ENCODE measurements at places on chromosomes 5 and 9.

DNA sequence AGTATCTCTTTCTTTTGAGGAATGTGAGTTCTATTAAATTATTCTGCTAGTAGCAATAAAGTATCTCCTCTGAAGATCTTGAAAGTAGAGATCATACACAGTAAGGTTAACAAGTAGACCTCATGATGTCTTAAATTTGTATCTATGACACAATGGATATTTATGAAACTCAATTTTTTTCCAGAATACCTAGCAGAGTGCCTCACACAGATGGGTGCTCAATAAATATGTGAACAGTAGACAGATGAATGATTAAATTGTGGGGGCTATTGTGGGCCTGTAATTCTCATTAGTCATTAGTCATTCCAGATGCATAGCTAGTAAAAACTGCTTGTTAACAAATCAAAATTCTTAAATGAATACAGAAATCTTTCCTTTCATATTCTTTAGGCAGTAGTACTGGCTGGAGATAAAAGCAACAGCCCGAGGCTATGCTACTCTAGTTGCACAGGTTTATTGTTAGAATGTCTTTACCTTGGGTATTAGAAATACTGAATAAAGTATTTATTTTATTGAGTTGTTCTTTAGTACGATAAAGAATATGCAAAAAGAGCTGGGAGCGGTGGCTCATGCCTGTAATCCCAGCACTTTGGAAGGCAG lies 22.0 kb downstream of the CHD1 start:
- no peak for DNase-seq

DNA sequence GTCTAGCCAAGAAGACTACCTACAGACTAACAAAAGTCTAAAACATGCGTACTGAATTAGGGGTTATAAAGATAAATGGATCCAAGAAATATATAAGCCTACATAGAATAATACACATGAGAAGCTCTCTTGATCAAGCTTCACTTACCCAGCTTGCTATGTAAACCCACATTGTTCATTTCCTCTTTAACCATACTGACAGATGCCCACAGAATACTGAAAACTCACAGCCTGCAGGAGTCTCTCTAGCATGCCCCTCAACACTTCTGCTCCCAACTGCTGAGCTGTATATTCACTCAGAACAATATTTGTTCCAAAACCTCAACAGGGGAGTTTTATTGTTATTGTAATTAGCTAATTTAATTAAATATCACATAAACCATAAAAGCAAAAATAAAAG lies 52.4 kb downstream of the RFX3 start:
- no peak for DNase-seq

- peak; percentile 45 for DNase-seq
Observed at GRCh38 chr9:122005597-122005996, 87.5 kb downstream of the TTLL11 start.

GRCh38 chr5:122150215-122150614 lies 20.9 kb downstream of the ZNF474 start:
- DNase-seq, result peak; percentile 65

GRCh38 chr9:129148463-129149204 lies 29.4 kb downstream of the IER5L start:
- no peak for DNase-seq

DNA sequence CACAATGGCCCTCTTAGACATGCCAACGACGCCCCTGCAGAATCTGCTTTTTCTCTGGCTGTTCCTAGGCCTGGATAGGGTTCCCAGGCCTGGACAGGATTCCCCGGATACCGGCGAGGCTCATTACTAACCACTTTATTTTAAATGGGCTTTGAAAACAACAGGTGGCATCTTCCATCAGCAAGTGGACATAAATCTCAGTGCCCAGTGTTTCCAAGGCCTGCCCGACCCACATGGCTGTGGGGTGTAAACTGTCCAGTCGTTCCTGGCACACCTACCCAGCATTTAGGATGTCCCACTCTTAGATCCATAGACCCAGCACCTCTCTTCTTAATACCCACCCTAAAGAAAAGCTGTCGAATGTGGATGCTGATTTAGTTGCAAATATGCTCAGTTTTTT lies 896 bp downstream of the CMBL start:
- DNase-seq, result no peak

- peak; percentile 86 for DNase-seq
Observed at GRCh38 chr9:3732077-3733038, 206.6 kb upstream of the RFX3 start.

DNA sequence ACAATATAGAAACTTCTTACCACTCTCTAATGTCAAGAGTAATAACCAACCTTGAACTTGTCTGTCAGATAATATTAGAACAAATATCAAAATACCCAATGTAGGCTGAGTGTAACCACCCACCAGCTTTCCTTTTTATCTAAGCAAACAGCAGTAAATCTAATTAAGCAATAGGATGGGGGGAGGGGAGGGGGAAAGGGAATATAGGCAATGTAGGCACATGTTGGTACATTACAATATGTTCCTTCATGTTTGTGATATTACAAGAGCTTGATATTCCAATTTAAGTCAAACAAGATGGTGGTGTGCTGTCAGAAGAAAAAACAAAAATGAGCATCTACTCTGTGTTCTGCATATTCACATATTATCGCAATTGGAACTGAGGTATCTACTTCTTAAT lies 158.2 kb downstream of the DENND1A start:
- DNase-seq, result no peak

DNA sequence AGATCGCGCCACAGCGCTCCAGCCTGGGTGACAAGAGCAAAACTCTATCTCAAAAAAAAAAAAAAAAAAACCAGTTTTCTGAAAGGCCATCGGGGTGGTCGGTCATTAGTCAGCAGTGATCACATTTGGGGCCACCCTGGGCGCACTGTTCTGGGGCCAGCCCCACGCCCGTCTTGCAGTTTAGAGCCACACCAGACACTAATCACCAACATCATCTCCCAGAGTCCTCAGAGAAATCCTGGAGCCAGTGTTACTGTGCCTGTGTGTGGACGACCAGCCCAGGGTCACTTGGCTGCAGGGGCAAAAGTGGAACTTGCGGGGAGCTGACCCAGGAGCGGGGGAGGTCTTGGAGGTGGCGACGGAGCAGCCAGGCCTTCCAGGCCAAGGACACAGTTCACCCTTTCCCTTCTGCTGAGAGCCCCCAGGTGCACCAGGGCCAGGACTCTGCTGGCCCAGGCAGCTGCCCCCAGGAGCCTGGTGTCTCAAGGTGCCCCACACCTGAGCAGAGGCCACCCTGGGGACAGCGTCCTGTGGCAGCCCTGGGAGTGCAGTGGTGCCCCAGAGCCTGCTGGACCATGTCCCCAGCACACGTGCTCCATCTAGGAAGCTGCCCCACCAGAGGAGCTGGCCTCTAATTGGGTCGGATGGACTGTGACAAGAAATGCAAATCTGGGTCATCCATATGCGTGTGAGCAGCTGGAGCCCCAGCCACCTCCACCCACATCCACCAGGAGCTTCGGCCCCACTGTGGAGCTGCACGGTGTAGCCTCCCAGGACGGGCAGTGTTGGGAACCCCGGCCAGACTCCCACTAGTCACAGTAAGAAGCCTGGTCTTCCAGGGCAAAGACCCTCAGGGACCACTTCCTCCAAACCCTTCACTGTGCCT lies 51.1 kb downstream of the NEK6 start:
- DNase-seq, result no peak

GRCh38 chr9:82805027-82805426 lies 257.9 kb downstream of the RASEF start:
- DNase-seq, result no peak

GRCh38 chr9:122781671-122782070 lies 7.1 kb upstream of the OR5C1 start:
- DNase-seq, result no peak

GRCh38 chr9:108239696-108240321 lies 616.0 kb downstream of the ACTL7B start:
- no peak for DNase-seq

DNA sequence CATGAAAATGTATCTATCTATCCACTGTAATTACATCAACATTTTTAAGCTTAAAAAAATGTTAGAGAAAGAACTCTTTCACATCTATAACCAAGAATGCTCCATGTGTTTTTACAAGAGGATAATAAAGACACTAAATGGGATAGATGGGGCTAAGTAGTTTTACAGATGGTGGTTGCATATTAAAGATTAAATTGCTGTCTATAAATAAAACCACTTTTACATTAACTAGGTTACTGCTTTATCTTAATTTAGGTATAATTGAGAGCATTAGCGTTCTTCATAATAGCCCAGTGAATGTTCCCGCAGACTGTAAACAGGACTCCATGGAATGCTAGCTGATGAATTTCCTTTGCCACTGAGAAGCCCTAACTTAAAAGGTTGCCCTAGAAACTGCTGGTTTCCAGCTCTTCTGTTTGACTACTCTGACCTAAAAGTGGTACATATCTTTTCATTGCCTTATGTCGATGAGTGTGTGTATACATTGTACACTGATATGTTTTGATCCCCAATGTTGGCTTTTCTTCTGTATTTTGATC lies 117.9 kb downstream of the SGCD start:
- DNase-seq, result no peak

GRCh38 chr5:132272311-132273210 lies 15.1 kb downstream of the PDLIM4 start:
- DNase-seq, result no peak

GRCh38 chr9:35294066-35294465 lies 132.3 kb downstream of the UNC13B start:
- DNase-seq, result no peak

- DNase-seq, result peak; percentile 26
Observed at GRCh38 chr9:33884856-33885701, 68.1 kb downstream of the UBE2R2 start.

GRCh38 chr9:137169896-137170358 lies at the start of gene LRRC26:
Gene LRRC26 (minus strand): TSS chr9:137170051. CDS start chr9:137169943, 108 bp downstream.
- DNase-seq, result no peak

DNA sequence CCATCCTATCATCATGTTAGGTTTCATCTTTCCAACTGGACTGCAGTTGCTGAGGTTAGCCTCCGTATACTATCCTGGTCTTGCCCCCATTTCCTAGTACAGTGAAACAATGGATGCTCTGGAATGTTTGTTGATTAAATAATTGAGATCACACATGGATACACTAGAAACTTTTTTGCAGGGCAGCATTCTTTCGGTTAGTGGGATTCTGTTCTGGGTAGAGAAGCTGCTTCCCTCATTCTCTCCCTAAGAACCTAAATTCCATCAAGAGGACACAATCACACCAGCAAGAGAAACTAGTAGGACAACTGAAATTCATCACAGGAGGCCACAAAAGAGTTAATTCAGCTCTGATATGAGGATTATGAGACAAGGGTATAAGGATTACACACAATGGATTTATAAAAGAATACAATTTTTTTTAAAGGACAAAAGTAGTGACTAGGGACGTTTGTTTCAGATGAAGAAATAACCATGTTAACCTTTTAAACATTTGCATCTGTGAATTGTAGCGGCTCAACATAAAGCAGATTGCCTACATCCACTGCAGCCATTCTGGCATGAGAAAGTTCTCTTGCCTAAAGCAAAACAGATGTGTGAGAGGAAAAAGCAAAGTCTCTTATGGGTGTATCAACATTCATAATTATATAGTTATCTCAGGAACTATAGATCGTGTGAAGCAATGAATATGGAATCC lies 162.7 kb upstream of the LHFPL2 start:
- no peak for DNase-seq

DNA sequence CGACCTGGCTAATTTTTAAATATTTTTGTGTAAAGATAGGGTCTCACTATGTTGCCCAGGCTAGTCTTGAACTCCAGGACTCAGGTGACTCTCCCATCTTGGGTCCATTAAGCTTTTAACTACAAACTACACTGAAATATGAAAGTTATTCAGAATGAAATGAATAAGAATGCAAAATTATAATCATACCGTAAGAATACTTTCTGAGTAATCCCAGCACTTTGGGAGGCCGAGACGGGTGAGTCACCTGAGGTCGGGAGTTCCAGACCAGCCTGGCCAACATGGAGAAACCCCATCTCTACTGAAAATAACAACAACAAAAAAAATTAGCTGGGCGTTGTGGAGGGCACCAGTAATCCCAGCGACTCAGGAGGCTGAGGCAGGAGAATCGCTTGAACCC lies 1.1 kb upstream of the ORM1 start:
- peak; percentile 26 for DNase-seq

DNA sequence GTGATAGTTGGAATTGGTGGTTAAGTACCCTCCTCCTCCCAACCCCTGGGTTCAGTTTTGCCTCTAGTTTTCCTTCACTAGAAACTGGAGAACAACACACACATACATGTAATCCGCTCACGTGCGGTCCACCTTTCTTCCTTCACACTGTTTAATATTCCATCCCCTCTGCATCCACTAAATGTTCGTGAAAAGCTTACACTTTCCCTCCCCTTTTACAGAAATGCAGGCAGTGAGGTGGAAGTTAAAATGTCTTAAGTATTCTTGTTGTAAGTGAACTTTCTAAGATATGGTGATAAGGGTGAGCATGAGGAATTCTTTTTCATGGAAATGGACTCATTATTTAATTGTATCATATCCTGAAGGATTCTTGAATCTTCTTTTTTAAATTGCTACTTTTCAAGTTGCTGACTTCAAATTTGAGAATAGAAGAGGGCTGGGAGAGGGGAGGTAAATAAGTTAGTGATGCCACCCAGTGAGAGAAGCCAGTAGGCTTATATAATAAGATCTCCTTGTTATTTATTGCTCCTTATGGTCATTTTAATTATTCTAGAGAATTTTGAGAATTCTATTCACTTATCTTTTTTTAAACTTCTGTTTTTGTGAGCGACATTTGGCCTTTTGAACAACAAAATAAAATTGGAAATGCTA lies 90.2 kb downstream of the TLE4 start:
- no peak for DNase-seq

DNA sequence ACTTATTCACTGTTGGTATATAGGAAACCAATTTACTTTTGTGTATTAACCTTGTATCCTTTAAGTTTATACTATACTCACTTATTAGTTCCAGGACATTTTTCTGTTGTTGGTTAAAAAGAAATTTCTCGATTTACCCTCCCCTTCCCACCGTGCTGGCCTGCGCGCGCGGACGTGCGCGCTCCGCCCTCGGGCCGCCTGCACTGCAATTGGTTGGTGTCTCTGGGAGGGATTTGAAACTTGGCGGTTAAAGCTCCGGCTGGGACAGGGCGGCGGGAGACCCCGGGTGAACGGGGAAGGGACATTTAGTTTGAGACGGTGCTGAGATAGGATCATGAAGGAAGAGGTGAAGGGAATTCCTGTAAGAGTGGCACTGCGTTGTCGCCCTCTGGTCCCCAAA lies at the start of gene KIF4B:
TSS of gene KIF4B (plus strand) at position 230 of the 400 bp plus-strand sequence. CDS start at position 335, 105 bp downstream.
- DNase-seq, result no peak

DNA sequence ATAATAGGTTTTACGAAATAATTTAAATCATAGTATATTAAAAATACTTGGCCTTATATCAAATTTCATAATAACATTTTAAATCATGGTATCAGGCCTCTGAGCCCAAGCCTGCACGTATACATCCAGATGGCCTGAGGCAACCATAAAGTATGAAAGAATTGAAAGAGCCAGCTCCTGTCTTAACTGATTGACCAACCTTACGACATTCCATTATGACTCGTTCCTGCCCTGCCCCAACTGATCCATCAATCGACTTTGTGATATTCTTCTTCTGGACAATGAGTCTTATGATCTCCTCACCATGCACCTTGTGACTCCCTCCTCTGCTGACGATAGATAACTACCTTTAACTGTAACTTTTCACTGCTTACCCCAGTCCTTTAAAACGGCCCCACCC lies 545.0 kb downstream of the MTRR start:
- no peak for DNase-seq
